Stimulated activated CD4-positive, alpha-beta T cell treated with anti-CD3 and anti-CD28 coated beads, Interleukin-1b, Interleukin-23, amount 100 ng/mL, for 48 hours (primary cell): ENCODE measurements at places on chromosomes 4 and X.

DNA sequence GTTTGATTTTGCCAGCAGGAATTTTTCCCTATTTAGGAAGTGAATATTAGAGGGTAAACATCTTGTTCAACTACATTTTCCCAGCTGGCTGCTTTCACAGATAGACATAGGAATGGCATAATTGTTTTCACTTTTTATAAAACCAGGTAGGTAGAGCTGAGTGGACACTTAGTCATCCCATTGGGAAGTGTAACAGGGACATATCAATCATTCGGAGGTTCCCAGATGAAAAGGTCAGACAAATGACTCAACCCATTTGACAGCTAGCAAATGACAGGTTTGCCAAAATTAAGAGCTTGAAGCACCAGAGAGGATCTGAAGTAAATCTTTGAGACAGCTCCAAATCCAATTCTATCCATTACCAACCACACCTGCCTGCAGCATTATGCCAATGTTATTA lies 205.3 kb downstream of the SLC39A8 start:
- no peak for DNase-seq

DNA sequence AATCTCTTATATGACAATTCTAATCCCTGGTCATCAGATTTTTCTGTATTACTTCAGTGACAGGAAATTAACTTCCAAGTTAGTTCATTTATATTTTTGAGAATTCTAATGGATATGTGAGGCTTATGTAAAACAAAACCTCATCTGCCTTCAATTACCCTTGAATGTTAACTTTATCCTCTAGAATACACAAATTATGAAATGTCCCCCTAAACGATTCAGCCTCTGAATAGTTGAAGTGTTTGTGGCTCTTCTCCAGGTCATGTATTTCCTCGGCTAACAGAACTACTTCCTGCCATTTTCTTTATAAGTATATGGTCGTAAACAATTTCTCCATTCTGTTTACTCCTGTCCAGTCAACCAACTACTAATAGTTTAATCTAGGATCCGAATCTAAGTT lies 401.3 kb downstream of the PCDH10 start:
- no peak for DNase-seq

- DNase-seq: no peak
Measured at GRCh38 chrX:124925681-124926080, 394.0 kb upstream of the TEX13C start.

- no peak for DNase-seq
Measured at GRCh38 chr4:7812921-7813320, 126.7 kb downstream of the AFAP1 start.

GRCh38 chrX:41176263-41176662 lies 91.0 kb downstream of the USP9X start:
- DNase-seq: no peak

GRCh38 chr4:143482840-143483239 lies 30.7 kb upstream of the SMARCA5 start:
- DNase-seq: no peak

- DNase-seq: no peak
Measured at GRCh38 chr4:40256329-40256728, 59.5 kb downstream of the RHOH start.

GRCh38 chr4:26789208-26789607 lies 71.4 kb upstream of the STIM2 start:
- no peak for DNase-seq

DNA sequence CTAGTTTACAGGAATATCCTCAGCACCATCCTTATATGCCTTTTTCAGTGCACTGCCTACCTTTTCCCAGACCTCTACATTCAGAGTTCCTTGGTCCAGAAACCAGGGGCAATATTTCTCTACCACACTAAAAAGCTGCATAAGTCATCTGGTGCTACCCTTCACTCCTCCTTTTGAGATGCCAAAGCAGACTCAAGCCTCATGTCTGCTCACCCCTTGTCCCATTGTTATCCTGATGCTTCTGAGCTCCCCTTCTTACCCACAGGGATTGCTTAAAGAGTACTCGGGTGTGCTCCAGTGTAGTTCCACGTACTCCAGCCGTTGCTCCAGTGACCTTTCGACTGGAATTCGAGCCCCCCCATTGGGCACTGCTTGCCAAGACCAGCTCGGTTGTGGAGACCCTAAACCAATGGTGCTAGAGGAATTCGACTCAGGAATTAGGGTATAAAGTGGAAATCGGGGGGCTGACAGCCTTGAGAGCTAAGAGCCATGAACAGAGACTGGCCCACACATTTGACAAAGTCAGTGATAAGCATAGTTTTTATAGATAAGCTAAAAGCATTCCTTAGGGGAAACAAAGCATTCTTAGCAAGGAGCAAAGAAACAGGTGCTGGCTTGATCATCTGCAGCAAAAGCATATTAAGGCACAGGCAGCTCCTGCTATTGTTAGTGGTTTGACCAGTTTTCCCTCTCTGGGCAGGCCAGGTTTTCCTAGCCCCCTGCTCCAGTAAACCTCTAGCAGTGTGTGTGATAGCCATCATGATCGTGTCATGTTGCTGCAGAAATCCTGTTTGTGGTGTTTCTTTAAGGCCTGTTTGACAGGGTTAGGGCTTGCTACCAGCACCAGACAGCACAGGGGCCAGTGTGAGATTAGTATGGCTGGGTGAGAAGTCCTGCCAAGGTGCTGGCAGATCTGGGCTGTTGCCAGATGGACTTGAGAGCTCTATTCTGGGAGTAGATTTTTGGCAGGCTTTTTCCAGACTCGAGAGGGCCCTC lies 57.5 kb upstream of the WDR1 start:
- no peak for DNase-seq

GRCh38 chr4:84631573-84631972 lies 48.6 kb downstream of the CDS1 start:
- DNase-seq: no peak

DNA sequence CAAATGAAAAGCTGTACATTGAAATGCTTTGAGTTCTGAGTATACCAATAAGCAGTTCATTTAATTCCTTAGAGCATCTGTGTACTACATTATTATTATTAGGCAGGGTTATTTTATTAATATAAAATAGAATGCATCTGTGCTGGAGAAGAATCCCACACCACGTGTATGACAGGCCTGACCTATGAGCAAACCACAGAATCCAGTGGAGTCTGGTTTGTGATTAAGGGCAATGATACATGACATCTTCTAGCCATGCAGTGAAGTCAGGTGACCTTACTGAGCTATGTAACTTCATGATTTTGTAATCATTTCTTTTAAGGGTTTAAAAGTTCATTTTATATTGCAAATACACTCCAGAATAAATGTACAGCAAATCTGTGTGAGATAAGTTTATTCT lies 1165.0 kb upstream of the TENM3 start:
- no peak for DNase-seq
